ENCODE measurements at places on chromosomes 12 and 14. TPM values are rescaled to one million over a fixed set of nuclear protein-coding genes. Genes with fewer than 3 reads are reported as not detected.
A peak's percentile ranks its signal among the peaks of the same experiment; 100 is the strongest.

DNA sequence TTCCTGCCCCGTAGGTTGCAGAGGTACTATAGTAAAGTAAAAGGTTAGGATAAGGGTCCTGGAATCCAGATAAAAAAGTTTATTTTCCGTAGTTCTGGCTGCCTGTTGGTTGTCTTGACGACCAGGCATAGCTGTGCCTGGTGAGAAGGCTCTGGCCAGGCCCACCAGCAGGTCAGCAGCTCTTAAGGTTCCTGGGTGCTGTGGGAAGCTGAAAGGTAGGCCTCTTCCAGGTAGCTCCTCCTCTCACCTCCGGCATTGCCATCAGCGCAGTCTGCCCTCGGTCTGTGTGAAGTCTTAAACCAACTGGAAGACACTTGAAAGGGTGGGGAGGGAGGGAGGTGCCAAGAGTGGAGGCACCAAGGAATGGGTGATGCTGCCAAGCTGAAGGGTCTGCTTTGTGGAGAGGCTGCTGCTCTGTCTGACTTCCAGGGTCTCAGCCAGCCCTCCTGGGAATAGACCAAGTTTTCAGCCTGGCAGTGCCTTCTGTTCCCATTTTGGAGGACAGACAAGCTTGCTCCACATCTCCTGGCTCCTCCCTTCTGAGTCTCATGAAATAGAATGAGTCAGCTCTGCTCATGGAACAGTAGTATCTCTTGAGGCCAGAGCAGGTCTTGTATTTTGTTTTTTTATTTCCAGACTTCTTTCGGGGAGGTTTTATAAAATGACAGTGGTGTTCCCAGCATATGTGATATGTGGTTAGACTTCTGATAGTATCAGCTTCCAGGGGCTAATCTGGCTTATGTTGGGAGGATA lies 5.2 kb upstream of the ACADS start:
- H3K4me3 ChIP-seq: no peak overlapping the region
- H3K27ac ChIP-seq: no peak overlapping the region
- peaks cover 8% of the 10 kb centered on the region for H3K4me1 ChIP-seq
- DNase-seq: no peak

GRCh38 chr12:12608557-12608957 lies 3.1 kb upstream of the CREBL2 start:
- H3K4me3 ChIP-seq: no peak overlapping the region
- no peaks in the 10 kb centered on the region for H3K36me3 ChIP-seq
- DNase-seq: no peak
- H3K4me1 ChIP-seq: peaks cover 13% of the 10 kb centered on the region
- H3K27ac ChIP-seq: no peak overlapping the region

- H3K36me3 ChIP-seq: no peaks in the 10 kb centered on the region
- H3K4me1 ChIP-seq: no peaks in the 10 kb centered on the region
- no peak for DNase-seq
- H3K4me3 ChIP-seq: no peak overlapping the region
Measured at GRCh38 chr12:86741531-86741930, 485.3 kb upstream of the MGAT4C start.

DNA sequence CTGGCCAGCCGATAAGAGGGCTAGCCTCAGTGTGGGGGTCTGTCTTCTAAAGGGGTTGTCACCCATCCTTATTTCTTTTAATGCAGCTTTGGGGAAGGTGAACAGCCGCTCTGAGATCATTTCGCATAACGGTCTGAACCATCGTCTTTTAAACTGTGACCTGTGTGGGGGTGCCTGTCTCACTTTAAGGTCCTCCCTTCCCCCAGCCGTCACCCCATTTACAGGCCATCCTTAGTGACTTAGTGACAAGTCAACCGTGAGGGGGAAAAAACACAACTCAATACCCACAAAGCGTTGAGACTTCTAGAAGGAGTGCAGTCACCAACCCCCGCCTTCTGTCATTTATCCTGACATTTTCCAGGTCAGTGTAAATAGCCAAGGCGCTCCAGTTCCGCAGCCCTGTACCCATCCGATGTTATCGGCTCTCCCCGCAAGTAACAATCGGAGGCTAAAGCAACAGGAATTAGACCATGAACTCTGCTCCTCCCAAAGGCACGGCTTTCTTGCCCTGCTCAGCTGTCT lies 505 bp upstream of the DENND5B start:
- H3K4me1 ChIP-seq: peaks cover 11% of the 10 kb centered on the region
- no peak for DNase-seq
- peaks cover 46% of the 10 kb centered on the region for H3K27me3 ChIP-seq
- H3K4me3 ChIP-seq: peak overlapping the region; percentile 55
- H3K27ac ChIP-seq: no peak overlapping the region

- H3K27ac ChIP-seq: no peak overlapping the region
- H3K36me3 ChIP-seq: no peaks in the 10 kb centered on the region
- H3K27me3 ChIP-seq: no peaks in the 10 kb centered on the region
- H3K4me3 ChIP-seq: no peak overlapping the region
- no peaks in the 10 kb centered on the region for H3K4me1 ChIP-seq
- no peak for DNase-seq
Measured at GRCh38 chr12:27469176-27469736, 22.7 kb downstream of the SMCO2 start.

DNA sequence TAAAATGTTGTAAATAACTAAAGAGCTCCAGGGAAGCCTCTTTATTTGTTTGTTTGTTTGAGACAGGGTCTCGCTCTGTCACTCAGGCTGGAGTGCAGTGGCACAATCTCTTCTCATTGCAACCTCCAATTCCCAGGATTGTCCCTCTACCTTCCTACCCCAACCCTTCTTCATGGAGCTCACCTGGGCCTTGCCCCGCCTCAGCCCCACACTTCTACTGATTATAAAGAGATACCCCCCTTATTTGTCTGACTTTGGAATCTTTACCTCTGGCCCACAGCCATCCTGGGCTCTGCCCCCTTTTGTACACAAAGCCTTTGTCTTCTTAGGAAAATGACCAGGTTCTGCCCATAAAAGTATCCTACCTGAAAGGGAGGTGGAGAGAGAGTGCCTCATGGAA lies 9.1 kb upstream of the BLTP3B start:
- peaks cover 2% of the 10 kb centered on the region for H3K27me3 ChIP-seq
- H3K4me3 ChIP-seq: no peak overlapping the region
- H3K36me3 ChIP-seq: no peaks in the 10 kb centered on the region
- no peak for DNase-seq
- H3K27ac ChIP-seq: no peak overlapping the region
- peaks cover 8% of the 10 kb centered on the region for H3K4me1 ChIP-seq

- H3K36me3 ChIP-seq: no peaks in the 10 kb centered on the region
- H3K4me3 ChIP-seq: no peak overlapping the region
- H3K27me3 ChIP-seq: no peaks in the 10 kb centered on the region
- H3K27ac ChIP-seq: no peak overlapping the region
- no peaks in the 10 kb centered on the region for H3K4me1 ChIP-seq
- no peak for DNase-seq
Measured at GRCh38 chr12:127485528-127485927, 781.4 kb upstream of the TMEM132C start.

GRCh38 chr14:52944254-52944653 lies 6.6 kb downstream of the FERMT2 start:
- no peak overlapping the region for H3K4me3 ChIP-seq
- no peaks in the 10 kb centered on the region for H3K36me3 ChIP-seq
- peaks cover 27% of the 10 kb centered on the region for H3K27me3 ChIP-seq

The MLH3 gene
- total RNA-seq: 28.2 TPM

The TPH2 gene
- total RNA-seq: 0.15 TPM

The GPR84 gene
- total RNA-seq: not detected

The SIX4 gene
- total RNA-seq: 0.13 TPM

The RDH12 gene
- total RNA-seq: not detected
